ENCODE measurements at places on chromosomes 3 and 15.

GRCh38 chr15:60994963-60995475, 234.1 kb downstream of the RORA start:
- DNase-seq: peak; percentile 66

- peak; percentile 47 for DNase-seq
Measured at GRCh38 chr3:24359645-24360462, 134.8 kb downstream of the THRB start.

DNA sequence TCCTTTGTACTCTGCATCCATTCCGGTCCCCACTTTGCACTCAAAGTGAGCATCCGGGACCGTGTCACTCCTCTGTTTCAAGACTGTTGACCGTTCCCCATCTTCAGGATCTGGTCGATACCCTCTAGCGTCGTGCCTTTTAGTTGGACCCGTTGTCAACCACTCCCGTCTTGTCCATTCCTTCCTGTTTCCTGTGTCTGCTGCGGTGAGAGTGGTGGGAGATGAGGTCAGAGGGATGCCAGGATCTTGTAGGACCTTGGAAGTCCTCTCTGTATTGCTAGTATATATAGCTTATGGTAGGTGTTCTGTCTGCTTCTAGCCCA, 624 bp downstream of the BRK1 start:
- DNase-seq: no peak

- no peak for DNase-seq
Measured at GRCh38 chr3:146077181-146077580, 83.8 kb downstream of the PLOD2 start.

DNA sequence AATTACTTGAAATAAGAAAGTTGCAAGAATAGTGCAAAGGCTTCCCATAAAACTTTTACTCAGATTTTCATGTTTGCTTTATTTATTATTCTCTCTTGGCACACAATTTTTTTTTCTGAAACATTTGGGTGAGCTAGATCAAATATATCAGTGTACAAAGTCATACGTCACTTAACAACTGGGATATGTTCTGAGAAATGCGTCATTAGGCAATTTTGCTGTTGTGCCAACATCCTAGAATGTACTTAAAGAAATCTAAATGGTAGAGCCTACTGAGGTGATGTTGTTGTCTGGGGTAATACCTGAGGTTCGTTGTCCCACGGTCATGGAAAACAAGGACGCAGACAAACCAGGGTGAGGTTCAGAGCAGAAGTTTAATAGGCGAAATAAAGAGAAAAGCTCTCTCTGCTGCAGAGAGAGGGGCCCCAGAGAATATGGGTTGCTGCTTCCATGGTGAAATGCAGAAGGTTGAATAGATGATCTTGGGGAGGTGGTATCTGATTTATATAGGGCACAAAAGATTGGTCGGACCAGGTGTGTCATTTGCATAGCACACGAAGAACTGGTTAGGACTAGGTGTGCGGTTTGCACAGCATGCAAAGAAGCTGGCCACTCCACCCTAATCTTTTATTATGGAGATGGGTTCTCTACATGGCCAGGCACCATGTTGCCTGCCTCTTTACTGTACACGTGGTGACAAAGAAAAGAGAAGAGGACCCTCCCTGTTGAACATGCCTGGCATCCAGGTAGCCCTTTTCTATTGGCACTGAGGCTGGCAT, 8.8 kb upstream of the GRAMD1C start:
- DNase-seq: no peak

- no peak for DNase-seq
Measured at GRCh38 chr15:55710286-55710685, 32.7 kb downstream of the PRTG start.

Data from common myeloid progenitor, CD34-positive (primary cell).